Osteocyte (in vitro differentiated cells): ENCODE measurements at places on chromosomes 4 and X.

DNA sequence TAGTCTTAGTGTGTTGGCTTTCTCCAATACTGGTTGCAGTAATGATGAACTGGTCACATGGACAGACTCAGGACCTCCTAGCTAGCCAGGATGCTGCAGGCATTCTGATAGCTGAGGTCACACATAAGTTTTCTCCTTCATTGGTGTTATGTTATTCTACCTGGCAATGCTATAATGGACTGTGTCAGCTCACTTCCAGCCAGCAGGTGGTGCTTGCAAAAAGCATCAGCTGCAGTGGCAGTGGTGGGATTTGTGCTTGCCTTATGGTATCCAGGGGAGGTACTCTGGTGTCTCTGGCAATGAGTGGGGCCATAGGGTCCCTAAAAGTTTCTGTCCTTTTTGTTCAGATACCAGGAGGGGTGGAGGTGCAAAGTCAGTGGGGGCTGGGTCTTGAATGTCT, 33.6 kb downstream of the ZNF330 start:
- DNase-seq: no peak

GRCh38 chr4:96670381-96670780, 830.5 kb downstream of the PDHA2 start:
- DNase-seq: no peak

GRCh38 chr4:164876700-164877324, at the start of gene APELA:
Gene APELA, plus strand, starts transcription at chr4:164877178. Its CDS starts 154 bp downstream, at chr4:164877332.
- DNase-seq: no peak

GRCh38 chr4:1410491-1411325, 4.5 kb upstream of the NKX1-1 start:
- peak; percentile 89 for DNase-seq
